ENCODE measurements at places on chromosomes 6 and 20.

GRCh38 chr6:152637296-152638047, at the start of gene SYNE1:
Gene SYNE1 (minus strand): TSS chr6:152637362. CDS start chr6:152628331, 9,031 bp downstream.
- no peak for DNase-seq

DNA sequence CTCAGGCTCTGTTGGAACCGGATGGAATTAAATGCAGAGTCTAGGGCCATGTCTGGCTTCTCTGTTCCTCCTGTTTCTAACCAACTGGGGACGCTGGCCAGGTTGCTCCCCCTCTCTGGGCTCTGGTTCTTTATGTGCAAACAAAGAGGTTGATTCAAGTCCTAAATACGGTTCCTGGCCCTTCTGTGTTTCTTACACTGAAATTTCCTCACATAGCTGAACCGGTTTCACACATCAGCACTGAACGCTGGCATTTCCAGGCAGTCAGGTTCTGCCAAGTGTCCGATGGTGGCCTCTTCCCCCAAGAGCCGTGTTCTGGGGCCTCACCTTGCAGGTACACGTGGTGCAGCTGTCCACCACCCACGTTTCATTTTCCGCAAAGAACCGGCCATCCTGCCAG, 13.5 kb downstream of the THBS2 start:
- no peak for DNase-seq

- DNase-seq, result no peak
These were observed 20.4 kb downstream of the AKAP12 start for GRCh38 chr6:151260205-151260604.

DNA sequence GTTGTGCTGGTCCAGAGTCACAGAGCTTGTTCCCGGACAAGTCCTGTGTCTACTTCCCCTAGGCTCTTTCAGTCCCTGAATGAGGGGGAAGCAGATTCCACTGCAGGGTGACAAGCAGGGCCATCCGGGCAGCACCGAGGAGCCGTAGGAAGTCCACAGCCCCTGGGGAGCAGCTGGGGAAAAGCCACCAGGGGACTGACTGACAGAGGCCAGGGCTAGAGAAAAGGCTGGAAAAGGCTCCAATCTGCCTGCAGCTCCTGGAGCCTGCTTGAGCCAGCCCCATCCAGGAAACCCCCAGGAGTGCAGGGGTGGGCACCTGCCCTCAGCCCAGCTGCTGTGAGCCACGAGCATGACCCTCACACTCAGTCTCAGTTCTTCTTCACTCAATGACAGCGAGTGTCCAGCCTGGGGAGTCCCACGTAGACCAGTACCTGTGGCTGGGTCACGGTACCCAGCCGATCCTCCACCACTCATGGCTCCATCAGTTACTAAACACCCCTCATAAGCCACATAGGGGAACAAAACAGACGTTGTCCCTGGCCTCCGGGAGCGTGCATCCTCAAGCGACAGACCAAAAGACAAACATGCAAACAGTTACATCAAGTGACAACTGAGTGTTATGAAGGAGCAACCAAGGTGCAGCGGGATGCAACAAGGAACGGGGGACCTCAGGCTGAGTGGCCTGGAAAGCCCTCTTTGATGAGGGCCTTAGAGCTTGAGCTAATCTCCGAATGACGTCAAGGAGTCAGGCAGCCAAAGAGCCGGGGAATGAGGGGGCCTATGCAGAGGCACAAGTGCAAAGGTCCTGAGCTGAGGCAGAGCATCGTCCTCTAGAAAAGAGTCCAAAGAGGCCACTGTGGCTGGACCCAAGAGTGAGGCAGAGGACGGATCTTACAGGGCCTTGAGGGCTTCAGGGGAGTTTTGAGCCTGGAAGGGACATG, 24.8 kb upstream of the VSTM2L start:
- no peak for DNase-seq

DNA sequence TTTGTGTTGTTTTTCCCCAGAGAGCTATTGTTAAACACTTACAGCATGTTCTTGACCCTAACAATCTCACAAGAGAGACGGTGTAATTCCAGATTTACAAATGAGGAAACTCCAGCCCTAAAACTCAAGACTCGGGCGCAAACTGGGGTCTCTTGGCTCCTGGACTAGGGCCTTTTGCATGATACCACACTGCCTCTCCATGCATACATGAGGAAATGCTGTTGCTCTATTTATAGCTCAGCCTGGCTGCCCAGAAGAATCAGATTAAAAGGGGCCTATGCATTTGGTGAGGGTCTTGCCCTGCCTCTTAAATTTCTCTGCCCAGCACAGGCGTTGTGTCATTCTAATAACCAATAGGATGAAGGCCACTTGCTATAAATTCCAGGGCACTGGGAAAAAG, 30.5 kb upstream of the SNRPB2 start:
- DNase-seq, result no peak

GRCh38 chr20:48686238-48687116, 141.3 kb downstream of the PREX1 start:
- peak; percentile 61 for DNase-seq

DNA sequence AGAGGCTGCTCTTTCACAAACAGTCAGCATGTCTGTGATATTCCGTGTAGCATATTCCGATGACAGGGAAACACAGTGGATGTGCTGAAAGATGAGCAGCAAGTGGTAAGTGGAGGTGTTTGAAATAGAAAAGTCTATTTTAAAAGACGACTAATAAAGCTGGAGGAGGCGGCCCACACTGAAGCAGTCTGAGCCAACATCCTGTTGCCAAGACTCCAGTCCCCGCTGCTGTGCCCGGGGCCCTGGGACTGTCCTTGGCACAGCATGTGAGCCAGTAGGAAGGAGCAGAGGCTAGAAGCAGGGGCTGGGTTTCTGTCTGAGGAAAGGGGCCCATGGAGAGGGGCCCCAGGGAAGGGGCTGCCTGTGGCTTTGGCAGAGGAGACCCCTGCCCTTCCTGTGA, 351.5 kb upstream of the CHD6 start:
- DNase-seq, result no peak

DNA sequence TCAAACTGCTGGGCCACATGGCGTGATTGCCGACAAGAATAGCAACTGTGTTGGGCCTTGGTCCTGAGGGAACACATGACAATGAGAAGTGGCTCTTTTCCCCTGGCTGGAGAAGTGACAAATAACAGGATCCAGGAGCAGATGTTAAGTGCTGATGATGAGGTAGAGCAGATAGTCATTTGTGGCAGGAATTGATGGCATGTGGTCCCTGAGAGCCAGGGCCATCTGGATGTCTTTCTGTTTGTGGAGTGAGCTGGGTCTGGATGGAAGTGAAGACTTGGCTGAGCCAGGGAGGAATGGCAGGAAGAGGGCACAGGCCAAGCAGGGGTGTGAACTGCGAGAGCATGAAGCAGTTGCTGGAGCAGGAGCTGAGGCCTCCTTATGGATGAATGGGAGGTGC, 67.8 kb downstream of the SCAND1 start:
- no peak for DNase-seq

DNA sequence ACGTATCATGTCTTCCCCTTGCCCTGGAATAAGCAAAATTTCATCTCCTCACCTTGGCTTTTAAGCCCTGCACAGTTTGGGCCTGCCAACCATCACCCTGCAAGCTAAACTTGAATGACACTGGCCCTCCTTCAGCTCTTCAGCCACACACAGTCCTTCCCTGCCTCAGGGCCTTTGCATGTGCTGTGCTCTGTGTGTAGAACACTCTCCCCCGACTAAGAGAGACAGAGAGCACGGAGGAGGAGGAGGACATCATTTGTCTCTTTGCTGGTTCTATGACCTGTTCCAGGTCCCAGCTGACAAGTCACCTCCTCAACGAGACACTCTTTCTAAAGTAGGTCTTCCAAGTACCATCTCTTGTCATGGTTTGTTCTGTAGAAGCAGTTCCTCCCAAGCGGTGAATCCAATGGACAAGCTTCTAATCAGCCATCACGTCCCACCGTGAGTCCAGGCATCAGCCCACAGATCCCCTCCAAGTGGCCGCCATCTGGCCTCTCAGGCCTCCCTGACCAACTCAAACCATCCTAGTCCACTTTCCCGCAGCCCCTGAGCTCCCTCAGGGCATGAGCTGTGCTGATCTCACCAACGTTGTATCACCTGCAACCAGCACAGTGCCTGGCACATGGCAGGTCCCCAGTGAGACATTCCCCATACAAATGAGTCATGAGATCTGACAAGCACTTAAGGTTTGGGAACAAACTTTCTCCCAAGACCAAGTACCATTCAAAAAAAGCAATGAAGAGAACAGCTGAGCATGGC, 30.5 kb downstream of the NFATC2 start:
- no peak for DNase-seq

DNA sequence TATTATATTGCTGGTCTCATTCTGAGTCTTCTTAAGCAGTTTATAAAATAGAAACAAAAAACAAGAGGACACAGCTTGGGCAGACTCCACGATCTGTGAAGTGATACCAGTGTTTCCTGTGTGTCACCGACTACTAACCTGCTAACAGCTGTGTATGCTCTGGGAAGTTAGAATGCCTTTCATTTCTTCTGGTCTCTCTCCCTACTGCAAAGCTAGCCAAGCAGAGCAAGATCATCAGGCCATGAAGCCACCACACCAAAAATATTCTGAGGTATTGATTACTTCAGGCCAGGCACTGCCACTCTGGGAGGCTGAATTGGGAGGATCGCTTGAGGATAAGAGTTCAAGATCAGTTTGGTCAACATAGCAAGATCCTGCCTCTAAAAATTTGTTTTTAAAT, 46.9 kb upstream of the SMIM29 start:
- DNase-seq, result no peak

DNA sequence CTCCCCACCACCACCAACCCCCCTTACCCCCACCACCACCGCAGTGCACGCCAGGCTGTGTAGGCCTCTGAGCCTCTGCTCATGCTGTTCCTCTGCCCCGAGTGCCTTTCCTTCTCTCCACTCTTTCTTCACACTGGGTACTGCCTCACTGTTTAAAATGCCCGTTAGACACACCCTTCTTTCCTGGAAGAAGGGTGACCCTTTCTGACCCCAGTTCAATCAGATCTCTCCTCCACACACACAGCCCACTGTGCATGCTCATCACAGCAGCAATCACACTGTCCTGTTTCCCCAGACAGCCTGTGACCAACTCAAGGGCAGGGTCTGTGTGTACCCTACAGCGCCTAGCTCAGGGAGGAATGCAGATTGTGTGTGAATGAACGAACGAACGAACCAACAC, 10.0 kb downstream of the TMEM74B start:
- DNase-seq, result no peak

- DNase-seq, result no peak
These were observed 109.9 kb upstream of the TIAM2 start for GRCh38 chr6:154885214-154885613.

- DNase-seq, result peak; percentile 93
These were observed 2.0 kb downstream of the TSBP1 start for GRCh38 chr6:32369660-32370059.

DNA sequence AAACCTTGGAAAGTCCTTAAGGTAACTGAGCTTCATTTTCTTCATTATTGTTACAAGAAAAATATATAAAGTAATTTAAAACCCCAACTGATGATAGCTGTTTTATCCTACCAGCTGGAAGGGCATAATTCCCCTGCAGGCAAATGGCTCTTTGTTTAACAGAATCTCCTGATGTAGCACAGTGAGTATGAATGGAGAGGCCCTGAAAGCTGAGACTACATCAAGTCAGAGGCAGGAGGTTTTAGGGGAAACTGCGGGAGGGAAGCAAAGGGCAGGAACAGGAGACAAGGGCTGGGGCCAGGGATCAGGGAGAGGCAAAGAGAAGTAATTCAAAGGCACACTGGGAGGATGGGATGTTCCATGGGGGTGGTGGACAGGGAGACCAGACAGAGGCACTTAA, 119.0 kb upstream of the LRFN2 start:
- DNase-seq, result no peak

GRCh38 chr20:33443006-33443511, 504 bp downstream of the SNTA1 start:
- no peak for DNase-seq

DNA sequence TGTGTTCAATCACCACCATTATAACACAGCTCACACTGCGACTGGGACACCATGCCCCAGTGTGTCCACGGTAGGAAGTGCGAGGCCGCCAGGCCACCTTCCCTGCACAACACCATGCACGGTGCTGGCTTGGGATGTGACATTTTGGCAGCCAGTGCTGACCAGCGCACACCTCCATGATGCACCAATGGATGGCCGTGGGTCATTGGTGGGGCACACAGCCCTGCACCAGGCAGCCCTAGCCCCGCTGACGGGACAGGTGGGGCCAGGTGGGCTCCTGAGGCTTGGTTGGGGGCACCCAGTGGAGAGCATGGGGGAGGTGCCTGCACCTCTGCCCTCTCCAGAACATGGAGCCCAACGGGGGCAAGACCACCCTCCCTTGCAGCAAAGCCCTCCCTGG, 18.2 kb upstream of the FRMD1 start:
- DNase-seq, result no peak

DNA sequence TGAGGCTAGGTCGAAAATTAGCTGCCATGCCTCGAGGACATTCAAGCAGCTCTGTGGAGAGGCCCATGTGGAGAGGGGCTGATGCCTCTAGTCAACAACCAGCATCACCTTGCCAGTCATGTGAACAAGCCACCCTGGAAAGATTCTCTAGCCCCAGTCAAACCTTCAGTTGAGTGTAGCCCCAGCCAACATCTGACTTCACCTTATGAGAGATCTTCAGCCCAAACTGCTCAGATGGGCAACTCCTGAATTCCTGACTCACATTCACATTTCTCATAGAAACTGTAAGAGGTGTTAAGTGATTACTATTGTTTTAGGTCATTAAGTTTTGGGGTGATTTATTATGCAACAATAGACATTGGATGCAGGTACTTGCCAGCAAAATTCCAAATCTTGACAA, 44.9 kb downstream of the GJA10 start:
- no peak for DNase-seq

DNA sequence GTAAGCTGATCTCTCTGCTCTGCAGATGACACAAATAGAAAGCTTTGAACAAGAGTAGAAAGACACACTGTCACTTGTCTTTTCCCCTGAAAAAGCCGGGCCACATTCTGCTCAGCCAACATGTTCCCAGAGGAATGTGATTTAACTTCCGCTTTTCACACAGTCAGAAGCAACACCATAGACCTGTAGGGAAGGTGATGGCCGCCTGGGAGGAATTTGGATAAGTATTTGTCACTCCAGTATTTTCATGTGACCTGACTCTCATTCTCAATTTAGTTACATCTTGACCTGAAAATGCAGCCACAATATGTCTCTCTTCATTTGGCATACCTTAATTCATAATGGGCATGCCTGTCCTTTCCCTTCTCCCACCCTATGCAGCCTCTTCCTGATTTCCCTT, 2.0 kb upstream of the GRM1 start:
- no peak for DNase-seq

DNA sequence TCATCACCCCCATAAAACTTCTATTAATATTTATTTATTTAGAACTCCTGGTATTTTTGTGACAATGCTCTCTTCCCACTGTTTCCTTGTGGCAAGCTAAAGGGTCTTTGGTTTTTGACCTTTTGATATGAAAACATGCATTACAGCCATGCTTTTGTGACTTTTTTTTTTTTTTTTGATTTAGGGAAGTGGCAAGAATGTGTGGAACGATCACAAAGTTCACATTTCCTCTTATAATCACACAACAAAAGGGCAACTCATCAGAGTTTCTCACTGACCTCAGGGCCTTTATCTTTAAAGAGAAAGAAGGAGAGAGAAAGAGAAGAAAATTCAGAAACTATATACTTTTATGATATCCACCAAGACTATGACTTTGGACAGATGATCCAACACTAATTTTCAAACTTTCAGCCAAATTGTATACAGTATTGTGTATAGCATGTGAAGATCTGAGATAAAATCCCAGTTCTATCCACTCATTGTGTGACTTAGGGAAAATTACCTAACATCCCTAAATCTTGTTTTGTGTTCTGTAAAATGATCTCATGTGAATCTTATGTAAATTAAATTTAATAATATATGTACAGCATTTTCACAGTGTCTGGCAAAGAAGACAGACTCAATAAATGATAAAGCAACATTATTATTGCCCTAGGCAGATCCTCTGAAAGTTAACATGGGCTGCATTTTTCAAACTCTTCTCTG, 106.8 kb upstream of the MARCKS start:
- DNase-seq, result peak; percentile 11
